ENCODE measurements at places on chromosomes 1 and 21.

DNA sequence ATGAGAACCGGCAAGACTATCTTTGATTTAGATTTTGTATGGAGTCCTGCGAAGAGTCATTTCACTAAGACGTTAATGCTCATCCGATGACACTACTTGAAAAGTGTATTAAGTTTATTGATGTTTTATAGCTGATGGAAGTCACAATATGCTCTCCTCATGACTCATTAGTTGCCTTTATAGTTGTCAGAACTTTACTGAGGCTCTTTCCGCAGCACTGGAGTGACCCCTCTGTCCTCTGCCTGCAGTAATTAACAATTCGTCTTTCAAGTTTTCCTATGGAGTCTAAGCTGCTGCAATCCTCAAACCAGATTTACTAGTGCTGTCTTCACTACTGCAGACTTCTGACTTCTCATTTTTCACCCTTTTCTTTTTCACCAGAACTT, 853 bp downstream of the USP16 start:
- no peak for DNase-seq

GRCh38 chr21:33897098-33897497, 18.5 kb downstream of the ATP5PO start:
- DNase-seq: no peak

DNA sequence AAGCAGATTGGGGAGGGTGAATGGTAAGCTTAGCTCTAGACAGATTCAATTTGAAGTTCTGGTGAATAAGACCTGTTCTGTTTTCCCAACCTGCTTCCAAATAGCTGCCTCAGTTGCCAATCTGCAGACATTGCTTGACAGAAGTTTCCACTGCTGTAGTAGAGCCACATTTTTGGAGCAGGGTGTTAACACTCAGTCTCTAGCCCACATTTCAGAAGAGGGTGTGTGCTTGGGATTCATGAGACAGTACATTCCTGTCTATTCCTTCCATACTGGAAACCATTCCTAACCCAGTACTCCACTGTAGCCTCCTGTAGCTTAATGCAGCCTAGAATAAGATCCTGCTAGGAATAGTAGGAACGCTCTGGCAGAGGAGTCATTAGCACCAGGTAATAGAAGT, 450.5 kb downstream of the NUF2 start:
- DNase-seq: no peak

DNA sequence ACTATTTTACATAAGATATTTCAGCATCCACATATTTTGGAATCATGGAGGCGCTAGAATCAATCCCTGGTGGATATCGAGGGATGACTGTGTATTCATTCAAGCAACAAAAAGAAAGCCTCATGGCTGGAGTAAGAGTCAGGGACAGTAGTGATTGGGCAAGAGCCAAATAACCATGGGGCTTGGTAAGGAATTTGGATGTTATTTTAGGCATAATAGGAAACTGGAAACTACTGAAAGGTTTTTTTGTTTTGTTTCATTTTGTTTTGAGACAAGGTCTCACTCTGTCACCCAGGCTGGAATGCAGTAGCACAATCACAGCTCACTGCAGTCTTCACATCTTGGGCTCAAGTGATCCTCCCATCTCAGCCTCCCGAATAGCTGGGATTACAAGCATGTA, 33.8 kb upstream of the EYA3 start:
- DNase-seq: no peak

DNA sequence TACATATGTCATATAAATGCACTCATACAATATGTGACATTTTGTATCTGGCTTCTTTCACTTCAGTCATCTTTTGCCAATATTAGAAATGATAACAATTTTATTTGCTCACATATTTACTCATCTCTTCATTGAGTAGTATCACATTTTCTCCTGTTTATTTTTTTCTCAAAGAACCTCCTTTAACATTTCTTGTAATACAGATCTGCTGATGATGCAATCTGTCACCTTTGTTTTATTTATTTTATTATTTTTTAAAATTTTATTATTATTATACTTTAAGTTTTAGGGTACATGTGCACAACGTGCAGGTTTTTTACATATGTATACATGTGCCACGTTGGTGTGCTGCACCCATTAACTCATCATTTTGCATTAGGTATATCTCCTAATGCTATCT, 15.8 kb upstream of the TSHB start:
- no peak for DNase-seq

All from NCI-H446 (cell line).